HS-5 (cell line): ENCODE measurements at places on chromosomes 11 and 22.
A peak's percentile ranks its signal among the peaks of the same experiment; 100 is the strongest.

DNA sequence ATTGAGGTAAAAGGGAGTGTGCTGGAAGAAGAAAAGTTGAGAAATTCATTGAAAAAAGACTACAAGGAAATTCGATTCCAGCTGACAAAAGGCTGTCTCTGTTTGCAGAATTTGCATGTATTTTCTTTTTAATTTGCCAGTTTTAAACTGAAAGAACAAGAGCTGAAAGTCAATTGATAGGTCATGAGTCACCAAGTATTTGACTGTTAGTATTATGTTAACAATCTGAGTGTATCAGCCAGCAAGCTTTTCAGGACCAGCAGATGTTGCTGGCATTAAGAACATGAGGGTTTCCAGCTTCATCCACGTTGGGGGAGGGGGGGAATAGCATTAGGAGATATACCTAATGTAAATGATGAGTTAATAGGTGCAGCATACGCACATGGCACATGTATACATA is 726.7 kb downstream of the METTL15 start:
- DNase-seq, result peak; percentile 86

GRCh38 chr11:47177846-47178245 is 1.2 kb upstream of the ARFGAP2 start:
- DNase-seq, result no peak

DNA sequence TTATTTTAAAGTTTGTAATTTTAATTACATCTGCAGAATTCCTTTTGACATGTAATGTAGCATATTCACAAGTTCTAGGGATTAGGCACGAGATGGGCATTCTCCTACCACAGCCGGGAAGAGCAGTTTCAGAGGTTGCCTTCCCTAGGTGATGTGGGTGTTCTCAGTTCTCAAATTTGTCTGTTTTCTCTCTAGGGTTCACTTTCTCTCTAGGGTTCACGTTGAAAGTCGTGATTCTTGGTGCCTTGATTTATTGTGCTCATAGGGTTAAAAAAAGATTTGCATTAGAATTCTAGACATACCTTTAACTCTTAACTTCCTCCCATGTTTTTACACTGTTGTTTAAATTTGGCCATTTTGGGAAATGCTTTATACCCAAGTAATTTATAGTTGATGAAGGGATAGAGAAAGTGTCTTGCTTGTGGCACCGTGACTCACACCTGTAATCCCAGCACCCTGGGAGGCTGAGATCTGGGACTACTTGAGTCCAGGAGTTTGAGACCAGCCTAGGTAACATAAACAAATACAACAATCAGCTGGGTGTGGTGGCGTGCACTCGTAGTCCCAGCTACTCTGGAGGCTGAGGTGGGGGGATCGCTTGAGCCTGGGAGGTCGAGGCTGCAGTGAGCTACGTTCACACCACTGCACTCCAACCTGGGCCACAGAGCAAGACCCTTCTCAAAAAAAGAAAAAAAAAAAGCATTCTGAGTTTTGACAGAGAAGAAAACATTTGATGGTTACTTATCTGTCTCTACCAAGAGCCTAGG is 3.6 kb downstream of the MED15 start:
- no peak for DNase-seq

DNA sequence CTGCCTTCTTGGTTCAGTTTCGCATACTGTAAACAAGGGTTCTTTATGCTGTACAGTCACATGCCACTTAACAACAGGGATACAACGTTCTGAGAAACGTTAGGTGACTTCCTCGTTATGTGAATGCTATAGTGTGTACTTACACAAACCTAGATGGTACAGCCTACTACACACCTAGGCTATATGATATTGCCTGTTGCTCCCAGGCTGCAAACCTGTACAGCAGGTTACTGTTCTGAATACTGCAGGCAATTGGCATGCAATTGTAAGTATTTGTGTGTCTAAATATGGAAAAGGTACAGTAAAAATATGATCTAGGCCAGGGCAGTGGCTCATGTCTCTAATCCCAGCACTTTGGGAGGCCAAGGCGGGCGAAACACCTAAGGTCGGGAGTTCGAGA is 85.7 kb upstream of the PRDM11 start:
- no peak for DNase-seq

DNA sequence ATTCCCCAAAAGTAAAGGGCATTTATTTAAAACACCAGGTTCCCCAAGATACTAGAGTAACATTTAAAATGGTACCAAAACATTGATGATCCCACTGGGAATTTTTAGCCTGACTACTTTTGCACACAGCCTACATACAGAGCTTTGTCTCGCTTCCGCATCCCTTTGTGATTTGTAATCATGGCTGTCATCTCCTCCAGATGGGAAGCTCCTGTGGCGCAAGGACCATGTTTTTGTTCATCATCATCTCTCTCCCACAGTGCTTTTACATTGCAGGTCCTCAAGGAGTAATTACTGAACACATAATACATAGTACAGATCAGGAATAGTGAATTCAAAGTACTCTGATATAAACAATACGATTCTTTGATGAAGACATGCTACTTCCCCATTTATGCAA is 231.2 kb upstream of the MTNR1B start:
- peak; percentile 13 for DNase-seq

DNA sequence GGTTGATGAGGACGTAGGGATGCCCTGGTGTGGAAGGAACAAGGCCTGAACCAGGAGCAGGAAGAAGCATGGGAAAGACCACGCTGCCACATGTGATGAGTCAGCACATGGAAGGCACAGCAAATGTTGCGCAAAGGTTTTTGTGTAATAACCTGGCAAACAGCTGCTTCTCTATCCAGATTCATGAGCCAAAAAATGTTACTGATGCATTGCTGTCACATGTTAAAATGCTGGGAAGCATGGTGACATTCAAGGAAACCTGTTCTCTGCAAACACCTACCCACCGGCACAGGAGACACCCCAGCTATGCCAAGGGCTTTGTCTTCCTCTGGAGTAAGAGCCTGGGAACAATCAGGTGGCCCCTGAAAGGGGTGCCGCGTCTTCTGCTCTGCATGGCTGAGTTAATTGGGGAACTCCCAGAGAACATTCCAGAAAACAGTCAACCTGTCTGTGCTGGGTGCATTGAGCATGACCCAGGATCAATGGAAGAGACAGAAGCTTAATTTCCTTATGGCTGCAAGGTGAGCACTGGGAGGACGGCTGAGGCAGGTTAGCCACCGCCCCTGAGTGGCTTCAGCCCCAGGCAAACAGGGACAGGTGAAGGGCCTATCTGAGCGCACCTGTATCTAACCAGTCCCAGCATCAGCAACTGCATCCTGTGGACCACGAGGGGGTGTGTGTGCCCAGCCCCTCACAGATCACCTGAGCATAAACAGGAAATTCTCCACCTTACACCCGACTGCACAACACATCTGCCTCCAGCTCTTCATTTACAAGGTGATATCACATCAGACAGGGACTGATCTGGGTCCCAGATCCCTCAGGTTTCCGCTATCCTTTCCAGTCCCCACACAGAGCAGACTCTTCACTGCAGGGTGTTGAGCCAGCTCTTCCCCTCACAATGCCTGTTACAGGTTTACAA is 108.4 kb downstream of the GGTLC2 start:
- no peak for DNase-seq

GRCh38 chr11:111414267-111414931 is 35.3 kb upstream of the POU2AF1 start:
- no peak for DNase-seq

GRCh38 chr11:114036958-114037357 is 22.6 kb upstream of the ZBTB16 start:
- DNase-seq, result no peak
